ENCODE measurements at places on chromosomes 13 and 19.

DNA sequence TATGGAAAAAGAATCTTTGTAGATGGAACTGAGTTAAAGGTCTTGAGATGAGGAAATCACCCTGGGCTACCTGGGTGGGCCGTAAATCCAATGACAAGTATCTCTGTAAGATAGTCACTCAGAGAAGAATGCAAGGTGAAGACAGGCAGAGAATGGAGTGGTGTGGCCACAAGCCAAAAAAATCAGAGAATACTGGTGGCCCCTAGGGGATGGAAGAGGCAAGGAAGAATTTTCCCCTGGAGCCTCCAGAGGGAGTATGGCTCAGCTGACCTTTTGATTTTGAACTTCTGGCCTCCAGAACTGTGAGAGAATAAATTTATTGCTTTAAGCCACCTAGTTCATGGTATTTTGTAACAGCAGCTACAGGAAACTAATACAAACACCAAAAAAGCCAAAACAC, 32.7 kb upstream of the CSNK1A1L start:
- DNase-seq: no peak

DNA sequence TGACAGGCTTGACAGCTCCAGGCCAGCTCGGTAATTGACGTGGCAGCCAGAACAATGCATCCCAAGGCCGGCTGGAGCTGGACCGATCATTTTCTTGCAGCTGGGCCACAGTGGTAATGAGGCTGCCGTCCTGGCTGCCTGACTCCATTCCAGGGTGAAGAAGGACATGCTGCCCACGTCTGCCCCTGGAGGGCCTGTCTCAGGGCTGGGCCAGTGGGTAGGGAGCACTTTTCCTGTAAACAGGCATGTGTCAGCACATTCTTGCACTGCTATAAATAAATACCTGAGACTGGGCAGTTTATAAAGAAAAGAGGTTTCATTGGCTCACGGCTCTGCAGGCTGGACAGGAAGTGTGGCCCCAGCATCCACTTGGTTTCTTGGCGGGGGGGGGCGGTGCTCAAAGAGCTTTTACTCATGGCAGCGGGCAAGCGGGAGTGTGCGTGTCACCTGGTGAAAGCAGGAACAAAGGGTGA, 38.1 kb upstream of the KCTD15 start:
- no peak for DNase-seq

- no peak for DNase-seq
Measured at GRCh38 chr13:77994166-77994565, 75.5 kb upstream of the EDNRB start.

- DNase-seq: no peak
Measured at GRCh38 chr13:50077431-50077830, 62.2 kb downstream of the KCNRG start.

GRCh38 chr13:76822698-76823267, 63.4 kb downstream of the KCTD12 start:
- DNase-seq: no peak

- DNase-seq: no peak
Measured at GRCh38 chr19:23577501-23577900, 109.5 kb downstream of the ZNF675 start.

Data from stimulated activated CD4-positive, alpha-beta T cell treated with anti-CD3 and anti-CD28 coated beads, Interleukin-15, amount 100 ng/mL, for 24 hours (primary cell).